Progenitor cell of endocrine pancreas (in vitro differentiated cells): ENCODE measurements at places on chromosomes 3 and 15.

DNA sequence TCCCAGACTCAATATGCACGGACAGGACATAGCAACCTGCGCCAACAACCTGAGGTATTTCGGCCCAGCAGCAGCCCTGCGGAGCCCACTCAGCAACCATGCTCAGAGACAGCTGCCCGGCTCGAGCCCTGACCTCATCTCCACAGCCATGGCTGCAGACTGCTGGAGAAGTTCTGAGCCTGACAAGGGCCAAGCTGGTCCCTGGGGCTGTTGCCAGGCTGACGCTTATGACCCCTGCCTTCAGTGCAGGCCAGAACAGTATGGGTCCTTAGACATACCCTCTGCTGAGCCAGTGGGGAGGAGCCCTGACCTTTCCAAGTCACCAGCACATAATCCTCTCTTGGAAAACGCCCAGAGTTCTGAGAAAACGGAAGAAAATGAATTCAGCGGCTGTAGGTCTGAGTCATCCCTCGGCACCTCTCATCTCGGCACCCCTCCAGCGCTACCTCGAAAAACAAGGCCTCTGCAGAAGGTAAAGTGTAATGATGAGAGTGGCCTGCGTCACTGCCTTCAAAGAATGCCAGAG lies 25.5 kb downstream of the TMEM41A start:
- no peak for DNase-seq

GRCh38 chr3:149494759-149495580 lies 20.5 kb downstream of the TM4SF4 start:
- no peak for DNase-seq

GRCh38 chr3:81763001-81763400 lies 1.6 kb upstream of the GBE1 start:
- DNase-seq: no peak

DNA sequence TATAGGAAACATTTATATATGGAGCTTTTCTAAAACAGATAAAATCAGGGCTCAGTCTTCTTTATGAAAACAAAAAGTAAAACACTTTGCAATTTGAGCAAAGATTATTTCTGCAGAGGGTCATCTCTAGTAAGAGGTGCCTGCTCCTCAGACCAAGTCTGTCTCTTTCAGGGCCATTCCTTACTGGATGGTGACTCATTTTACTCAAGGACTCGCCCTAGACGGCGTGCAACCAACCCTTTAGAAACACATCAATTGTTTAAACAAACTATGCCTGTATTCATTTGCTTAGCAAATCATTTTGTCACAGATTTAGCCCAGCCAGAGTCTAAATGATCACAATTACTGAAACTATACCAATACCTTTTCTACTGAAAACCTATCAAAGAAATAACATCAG lies 242.8 kb upstream of the ICE2 start:
- DNase-seq: no peak

- DNase-seq: no peak
These were observed 25.2 kb downstream of the TSEN2 start for GRCh38 chr3:12509466-12509865.

DNA sequence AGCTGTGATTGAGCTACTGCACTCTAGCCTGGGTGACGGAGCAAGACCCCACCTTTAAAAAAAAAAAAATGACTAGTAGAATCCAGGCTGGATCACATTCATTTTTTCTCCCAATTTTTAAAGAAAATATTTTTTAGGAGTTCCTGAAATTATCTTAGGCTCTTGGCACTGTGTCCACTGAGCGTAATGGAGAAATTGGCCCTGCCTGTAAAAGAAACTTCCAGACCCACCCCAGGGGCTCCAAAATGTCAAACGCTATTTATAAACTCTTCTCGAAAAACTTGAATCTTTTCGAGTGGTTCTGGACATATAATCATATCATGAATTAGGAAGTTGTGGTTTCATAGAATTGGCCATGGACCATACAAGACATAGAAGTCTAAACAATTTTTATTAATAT lies 300.2 kb upstream of the RGMA start:
- DNase-seq: no peak

DNA sequence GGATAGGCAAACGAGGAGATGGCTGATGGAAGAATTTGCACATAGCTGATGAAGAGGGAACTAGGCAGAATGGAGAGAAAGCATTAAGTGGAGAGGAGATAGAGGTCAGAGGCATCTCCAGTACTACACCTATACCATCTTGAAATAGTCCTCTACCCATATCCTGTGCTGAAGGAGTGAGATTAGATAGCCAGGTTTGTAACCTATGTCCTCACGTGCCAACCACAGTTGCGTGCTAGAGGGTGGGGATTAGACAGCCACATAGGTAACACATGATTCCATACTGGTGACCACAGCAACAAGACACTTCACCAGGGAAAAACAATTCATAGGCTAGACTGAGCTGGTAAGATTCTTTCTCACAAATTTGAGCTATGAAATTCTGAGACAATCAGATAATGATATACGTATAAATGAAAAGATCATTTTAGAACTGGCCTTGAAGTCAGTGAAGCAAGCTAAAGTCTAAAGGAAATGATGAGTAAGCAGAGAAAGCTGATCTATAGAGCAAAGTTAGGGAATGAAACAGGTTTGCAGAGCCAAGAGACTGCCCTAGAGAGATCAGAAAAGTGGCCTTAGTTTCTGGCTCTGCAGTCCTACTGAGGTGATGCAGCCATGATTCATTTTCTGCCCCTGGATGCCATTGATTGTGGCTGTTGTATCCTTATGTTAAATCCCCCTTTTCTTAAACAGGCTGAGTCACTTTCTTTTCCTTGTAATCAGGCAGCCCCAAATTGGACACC lies 17.7 kb downstream of the MYNN start:
- no peak for DNase-seq

DNA sequence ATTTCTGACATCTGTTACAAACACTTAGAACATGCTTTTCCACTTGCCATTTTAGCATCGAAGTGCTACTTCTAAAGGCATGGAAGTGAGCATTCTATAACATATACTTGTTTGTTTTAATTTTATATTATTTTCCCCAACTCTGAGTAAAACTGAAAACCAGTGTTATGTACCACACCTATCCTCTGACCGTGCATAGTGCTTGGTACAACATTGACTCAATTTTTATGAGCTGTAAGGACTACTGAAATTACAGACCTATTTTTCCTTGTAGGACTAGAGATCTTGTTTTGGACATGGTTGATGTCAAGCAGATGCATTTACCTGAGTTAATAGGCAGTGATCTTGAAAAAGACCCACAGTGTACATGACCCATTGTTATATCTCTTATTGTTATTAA lies 51.5 kb upstream of the CCNB2 start:
- no peak for DNase-seq

DNA sequence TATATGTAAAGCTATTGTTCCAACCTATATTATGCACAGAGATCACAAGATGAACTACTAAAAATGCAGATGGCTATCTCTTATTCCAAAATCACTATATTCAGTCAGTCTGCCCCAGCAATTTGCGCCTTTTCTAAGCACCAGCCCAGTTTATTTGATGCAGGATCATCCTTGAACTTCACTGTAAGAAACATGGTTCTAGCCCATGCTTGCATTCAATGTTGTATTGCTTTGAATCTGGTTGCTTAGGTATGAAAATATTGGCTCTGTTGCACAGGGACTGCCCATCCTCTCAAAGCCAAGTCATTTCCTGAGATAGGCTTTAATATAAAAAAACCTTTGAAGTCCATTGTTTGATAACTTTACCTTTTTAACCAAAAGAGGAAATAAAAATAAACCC lies 170.5 kb upstream of the LRIG1 start:
- no peak for DNase-seq

GRCh38 chr3:195153653-195154052 lies 117.3 kb downstream of the XXYLT1 start:
- DNase-seq: no peak

- DNase-seq: no peak
These were observed 110.5 kb downstream of the PGPEP1L start for GRCh38 chr15:98896802-98897732.

- no peak for DNase-seq
These were observed 412.8 kb upstream of the WNT5A start for GRCh38 chr3:55899887-55900286.

DNA sequence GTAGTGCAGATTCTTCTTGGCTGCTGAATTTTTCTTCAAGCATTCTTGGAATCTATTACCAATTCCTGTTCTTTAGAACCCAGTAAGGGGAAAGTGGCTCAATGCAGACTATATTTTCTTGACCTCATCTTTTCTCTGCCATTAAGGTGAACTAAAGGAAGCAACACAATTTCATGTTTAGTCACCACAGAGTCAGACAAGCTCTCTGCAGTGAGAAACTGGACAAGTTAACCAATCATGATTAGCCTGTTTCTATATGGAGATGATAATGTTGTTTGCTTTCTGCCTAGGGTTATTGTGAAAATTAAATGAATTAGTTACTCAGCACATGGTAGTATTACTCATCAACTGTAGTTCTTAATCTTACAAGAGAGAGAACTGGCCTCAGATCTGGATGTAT lies 1075.1 kb downstream of the AGBL1 start:
- DNase-seq: no peak
